Brain pericyte (primary cell): ENCODE measurements at places on chromosomes 7 and 10.

- DNase-seq = no peak
Observed at GRCh38 chr10:52756966-52757365, 15.6 kb downstream of the MBL2 start.

DNA sequence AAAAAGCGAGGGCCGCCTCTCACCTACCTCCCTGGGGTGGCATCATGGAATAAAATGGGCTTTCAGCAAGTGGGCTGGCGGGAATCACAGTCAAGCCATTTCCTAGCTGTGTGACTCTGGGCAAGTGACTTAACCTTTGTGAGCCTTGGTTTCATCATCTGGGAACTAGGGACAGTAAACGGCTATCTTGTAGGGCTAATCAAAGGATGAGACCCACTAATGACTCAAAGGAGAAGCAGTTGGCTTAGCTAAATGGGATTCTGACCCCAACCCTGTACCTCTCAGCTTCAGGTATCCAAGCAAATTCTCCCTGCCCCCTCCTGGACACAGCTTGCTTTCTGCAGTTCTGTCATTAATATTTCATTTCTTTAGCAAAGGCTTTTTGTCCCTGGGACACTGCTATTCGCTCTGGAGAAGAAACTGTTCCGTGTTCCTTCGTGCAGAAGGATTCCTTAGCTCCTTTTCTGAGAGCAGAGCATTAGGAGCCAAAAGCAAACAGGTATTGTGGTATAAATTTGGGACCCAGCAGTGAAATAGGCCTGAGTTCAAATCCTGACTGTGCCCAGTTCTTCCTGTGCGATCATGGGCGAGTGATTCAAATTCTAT is 25.9 kb downstream of the TRIM8 start:
- no peak for DNase-seq

- DNase-seq = no peak
Observed at GRCh38 chr7:67018940-67019339, 22.3 kb downstream of the TYW1 start.

DNA sequence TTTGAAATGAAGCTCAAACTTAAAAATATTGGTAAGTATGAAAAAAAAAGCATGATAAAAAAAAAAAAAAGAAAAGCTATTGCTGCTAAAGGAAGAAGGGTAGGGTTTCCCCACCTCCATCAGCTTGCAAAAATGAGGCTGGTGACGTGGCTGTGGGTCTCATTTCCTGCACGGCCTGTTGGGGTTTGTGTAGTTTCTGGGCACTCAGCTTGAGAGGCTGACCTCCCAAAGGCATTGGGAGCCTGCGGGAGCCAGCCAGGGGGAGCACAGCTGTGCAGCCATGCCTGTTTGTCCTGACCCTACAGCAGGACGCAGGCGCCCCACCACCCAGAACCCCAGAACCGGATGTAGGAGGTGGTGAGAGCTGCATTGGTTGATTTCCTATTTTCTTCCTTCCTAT is 48.8 kb upstream of the CARD11 start:
- no peak for DNase-seq

DNA sequence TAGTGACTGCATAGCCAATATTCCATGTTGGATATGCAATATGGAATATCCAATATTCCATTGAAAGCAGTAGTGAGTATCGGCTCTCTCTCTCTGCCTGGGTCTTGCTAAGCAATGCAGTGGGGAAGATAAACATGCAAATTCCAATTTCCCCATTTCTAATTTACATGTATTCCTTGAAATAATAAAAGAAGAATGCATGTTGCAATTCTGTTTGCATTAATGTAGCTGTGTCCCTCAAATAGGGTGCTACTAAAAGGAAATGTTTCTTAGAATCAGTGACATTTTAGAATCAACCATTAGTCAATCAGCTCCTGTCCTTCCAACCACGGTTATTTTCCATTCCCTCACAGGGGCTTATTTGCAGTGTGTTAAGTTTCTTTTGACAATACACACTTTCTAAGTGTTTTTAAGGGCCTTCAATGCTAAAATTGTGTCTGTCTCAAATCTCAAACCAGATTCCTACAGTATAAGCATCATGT is 46.7 kb downstream of the AFAP1L2 start:
- no peak for DNase-seq

GRCh38 chr10:12538491-12538995 is 189.2 kb downstream of the CAMK1D start:
- DNase-seq = no peak

GRCh38 chr10:121926671-121927317 is 1.0 kb downstream of the ATE1 start:
- DNase-seq = no peak

DNA sequence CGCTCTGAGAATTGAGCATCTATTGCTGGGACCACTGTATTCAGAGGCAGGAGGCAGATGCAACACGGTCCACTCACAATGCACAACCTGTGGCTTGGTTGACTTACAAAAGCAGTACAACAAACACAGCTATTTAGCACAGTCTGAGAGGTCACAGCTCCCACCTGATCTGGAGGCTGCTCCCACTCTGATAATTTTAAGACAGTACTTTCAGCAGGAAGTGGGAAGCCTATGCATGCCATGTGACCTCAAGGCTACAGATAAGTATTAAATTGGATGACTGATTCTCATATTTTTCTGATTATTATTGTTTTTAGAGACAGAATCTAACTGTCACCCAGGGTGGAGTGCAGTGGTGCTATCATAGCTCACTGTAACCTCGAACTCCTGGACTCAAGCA is 659.3 kb downstream of the PARD3 start:
- DNase-seq = no peak

GRCh38 chr10:33991924-33992323 is 657.5 kb upstream of the NRP1 start:
- DNase-seq = no peak

DNA sequence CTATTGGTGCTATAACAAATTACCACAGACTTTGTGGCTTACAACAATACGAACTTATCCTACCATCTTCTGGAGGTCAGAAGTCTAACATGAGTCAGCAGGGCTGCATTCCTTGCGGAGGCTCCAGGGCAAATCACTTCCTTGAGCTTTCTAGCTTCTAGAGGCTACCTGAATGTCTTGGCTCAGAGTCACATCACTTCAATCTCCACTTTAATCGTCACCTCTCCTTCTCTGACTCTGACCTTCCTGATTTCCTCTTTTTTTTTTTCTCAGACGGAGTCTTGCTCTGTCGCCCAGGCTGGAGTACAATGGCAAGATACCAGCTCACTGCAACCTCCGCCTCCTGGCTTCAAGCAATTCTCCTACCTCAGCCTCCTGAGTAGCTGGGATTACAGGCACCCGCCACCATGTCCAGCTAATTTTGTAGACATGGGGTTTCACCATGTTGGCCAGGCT is 44.6 kb upstream of the ANAPC16 start:
- peak; percentile 17 for DNase-seq

DNA sequence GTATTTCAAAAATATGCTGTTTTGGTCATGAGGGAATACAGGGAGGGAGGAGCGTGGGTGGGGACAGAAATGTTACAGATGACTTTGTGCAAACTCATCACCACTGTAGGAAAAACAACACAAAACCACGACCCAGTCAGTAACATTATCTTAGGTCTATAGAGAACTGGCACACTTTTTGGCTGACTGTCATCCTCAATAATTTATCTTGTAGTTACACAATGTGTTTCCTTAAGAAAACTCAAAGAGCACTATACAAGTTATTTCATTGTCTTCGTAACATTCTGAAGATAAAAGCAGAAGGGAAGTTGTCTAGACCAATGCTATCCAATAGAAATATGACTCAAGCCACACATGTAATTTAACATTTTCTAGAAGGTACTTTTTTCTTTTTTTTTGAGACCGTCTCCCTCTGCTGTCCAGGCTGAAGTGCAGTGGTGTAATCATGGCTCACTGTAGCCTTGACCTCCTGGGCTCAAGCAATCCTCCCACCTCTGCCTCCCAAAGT is 16.9 kb upstream of the CDK14 start:
- no peak for DNase-seq

- DNase-seq = no peak
Observed at GRCh38 chr10:22252224-22252800, 34.5 kb upstream of the EBLN1 start.

DNA sequence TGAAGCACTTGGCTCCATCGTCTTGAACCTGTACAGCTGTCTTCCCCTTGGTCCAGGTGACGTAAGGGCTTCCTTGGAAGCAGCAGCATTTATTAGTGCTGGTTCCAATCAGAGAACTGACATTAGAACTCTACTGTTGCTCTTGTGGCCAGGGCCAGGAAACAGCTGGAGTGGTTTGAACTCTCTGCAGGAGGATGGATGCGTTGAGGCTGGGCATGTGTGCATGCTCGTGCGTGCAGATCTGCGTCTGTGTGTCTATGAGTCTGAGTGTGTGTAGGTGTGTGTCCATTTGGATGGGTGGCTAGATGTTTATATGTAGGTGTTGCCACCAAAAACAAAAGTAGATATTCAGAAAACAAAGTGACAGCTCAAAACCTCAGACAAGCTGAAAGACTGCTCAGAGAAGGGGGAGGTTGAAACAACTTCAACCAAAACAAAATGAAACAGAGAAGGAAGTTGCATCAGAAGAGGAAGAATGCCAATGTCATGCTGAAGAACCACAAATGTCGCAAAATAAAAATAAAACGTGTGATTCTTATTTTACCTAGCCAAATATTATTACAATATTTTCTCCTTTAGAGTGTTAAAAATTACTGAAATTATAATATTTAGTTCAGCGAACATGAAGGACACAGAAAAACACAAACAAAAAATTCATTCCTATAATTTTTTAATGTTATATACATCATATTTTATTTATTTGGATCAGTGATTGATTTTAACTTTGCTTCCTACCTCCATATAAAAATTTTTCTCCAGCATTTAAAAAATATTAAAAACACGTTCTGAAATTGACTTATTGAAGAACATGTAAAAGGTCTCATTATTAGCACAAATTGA is 96.1 kb upstream of the MKLN1 start:
- no peak for DNase-seq

- no peak for DNase-seq
Observed at GRCh38 chr7:17523813-17524739, 225.6 kb downstream of the AHR start.

GRCh38 chr7:151306374-151306773 is 35.2 kb upstream of the NUB1 start:
- DNase-seq = no peak

- DNase-seq = no peak
Observed at GRCh38 chr10:22156750-22157149, 61.1 kb downstream of the EBLN1 start.

GRCh38 chr7:66883716-66884115 is 37.3 kb upstream of the TMEM248 start:
- DNase-seq = no peak

DNA sequence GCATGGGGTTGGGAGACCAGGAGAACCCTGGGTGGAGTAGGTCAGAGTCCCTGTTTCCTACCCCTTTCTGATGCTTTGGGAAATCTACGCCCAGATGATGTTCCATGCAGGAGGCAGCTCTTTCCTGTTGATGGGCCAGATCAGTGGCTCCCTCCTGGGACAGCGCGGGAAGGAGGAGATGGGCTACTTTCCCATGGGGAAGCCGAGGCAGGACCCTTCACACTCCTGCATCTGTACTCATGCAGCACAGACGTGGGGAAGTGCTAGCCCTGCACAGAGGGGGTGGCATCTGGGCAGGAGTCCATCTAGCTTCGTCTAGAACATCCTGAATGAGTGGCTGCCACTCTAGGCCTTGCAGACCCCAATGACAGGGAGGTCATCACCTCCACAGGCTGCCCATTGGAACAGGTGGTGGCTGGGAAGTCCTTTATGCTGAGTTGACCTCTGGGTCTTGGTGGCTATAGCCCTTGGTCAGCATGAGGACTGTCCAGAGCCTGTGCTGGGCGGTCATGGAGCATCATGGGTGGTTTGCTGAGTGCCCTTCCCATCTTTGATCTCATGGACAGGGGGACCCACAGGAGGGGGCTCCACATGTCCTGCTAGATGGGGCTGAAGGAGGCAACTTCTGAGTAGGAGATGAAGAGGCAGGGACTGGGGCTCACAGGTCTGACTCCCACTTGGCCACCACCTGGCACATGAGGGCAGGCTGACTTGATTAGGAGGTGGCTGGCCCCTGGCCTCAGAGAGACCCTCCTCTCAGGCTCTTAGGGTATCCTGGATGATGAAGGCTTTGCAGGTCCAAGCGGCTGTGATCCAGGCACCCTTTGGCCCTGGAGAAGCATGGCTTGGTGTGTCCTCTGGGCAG is 24.6 kb downstream of the RAMP3 start:
- no peak for DNase-seq

GRCh38 chr7:149156898-149157297 is 9.6 kb downstream of the ZNF398 start:
- DNase-seq = no peak

GRCh38 chr10:109187677-109188076 is 735.6 kb downstream of the XPNPEP1 start:
- DNase-seq = no peak

DNA sequence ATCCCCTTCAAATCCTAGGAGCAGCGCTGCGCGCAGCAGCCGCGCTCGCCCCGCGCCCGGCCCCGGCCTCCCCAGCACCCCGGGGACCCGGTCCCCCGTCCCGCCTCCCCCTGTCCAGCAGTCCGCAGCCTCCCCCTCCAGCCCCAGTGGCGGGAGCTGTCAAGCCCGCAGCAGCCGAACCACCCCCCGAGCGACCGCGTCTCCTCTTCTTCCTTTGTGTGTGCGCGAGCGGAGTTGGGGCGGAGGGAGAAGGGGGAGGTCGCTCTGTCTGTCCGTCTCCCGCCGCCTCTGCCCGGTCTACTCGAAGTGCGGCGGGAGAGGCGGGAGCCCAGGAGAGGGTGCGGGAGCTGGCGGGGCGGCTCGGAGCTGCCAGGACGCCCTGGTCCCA is 375 bp upstream of the CHN2 start:
- no peak for DNase-seq

DNA sequence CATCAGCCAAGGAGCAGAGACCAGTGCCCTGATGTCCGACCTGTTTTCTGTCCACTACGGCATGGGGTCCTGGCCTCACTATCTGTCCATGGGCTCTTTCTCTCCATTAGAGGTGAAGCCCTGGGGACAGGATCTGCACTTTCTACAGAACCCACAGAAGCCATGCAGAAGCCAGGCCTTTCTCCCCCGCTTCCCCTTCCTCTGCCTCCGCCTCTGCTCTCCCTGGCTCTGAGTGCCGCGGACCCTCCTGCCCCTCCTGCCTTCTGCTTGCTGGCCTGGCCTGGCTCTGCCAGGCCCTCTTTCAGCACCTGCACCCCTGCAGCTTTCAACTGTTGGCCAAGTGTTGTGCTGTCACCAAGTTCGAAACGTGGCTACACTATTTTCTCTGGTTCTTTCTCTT is 439.8 kb upstream of the ZMIZ1 start:
- DNase-seq = no peak

- DNase-seq = no peak
Observed at GRCh38 chr7:91140982-91141381, 123.3 kb upstream of the FZD1 start.

- DNase-seq = no peak
Observed at GRCh38 chr7:4791738-4792536, 16.5 kb downstream of the AP5Z1 start.
